ENCODE measurements at places on chromosomes 11 and 22. TPM values are rescaled to one million over a fixed set of nuclear protein-coding genes. Genes with fewer than 3 reads are reported as not detected.

GRCh38 chr11:31240340-31240904 lies 129.1 kb downstream of the DCDC1 start:
- peak; percentile 37 for DNase-seq

DNA sequence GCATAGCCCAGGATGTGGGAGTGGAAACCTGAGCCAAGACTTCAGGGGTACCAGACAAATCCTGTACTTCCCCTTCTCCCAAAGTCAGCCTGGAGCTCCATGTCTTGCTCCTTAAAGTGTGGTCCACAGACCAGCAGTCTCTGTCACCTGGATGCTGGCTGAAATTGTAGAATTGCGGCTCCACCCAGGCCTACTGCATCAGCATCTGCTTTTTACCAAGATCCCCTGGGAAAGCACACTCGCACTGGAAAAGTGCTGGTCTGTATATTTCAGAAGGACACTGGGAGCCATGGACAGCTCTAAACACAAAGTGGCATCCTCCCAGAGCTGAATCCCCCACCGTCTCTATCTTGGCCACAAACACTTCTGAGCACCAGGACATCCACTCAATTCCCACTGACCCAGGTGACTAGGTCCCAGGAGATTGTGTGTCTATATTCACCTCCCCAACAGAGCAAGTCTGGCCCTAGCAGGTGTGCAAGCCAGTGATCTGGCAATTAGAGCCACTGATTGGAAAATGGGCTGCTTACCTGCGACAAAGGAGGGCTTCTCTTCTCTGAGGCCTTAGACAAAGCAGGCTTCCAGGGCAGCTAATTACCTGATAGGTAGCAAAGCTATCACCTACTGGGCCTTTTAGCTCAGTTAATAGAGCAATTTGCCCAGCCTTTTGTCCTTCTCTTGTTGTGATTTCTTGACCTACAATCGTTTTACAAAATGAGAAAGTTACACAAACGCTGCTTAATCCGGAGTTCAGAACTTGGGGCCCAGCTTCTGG lies 443.3 kb downstream of the MN1 start:
- DNase-seq = no peak

- DNase-seq = no peak
Observed at GRCh38 chr11:106105986-106106385, 28.5 kb downstream of the AASDHPPT start.

The CCDC81 gene
- total RNA-seq = not detected

- no peak for DNase-seq
Observed at GRCh38 chr11:76120513-76121101, 85.7 kb downstream of the WNT11 start.

- DNase-seq = no peak
Observed at GRCh38 chr11:114308689-114309089, 12.5 kb downstream of the NNMT start.

- peak; percentile 77 for DNase-seq
Observed at GRCh38 chr11:106457727-106458126, 380.3 kb downstream of the AASDHPPT start.

GRCh38 chr11:64101461-64101860 lies 64.5 kb downstream of the MACROD1 start:
- no peak for DNase-seq

- DNase-seq = no peak
Observed at GRCh38 chr11:67079065-67079705, 22.5 kb downstream of the RHOD start.

DNA sequence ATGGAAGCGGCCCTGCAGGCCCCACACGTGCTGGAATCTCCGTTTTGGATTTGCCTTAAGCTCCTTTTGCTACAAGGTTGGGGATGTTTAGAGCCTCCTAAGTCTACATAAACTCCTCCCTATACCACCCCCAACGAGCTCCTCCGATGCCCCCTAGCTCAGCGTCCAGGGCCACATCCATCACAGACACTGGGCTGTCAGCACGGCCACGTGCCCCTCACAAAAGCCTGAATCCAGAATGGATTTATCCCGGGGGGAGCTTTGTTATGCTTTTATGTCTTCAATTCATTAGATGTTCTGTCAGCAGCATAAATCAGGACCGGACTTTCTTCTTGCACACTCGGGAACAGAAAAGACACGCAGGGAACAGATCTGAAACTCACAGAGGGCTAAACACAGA lies 52.6 kb upstream of the CD82 start:
- DNase-seq = no peak

The CASP5 gene
- total RNA-seq = not detected

- no peak for DNase-seq
Observed at GRCh38 chr11:104956528-104956927, 11.8 kb downstream of the CASP4 start.

- no peak for DNase-seq
Observed at GRCh38 chr22:39868741-39869140, 24.8 kb downstream of the ENTHD1 start.

- DNase-seq = no peak
Observed at GRCh38 chr11:111680486-111681175, 78.4 kb downstream of the SIK2 start.

The MS4A6E gene
- not detected for total RNA-seq

The OLFML1 gene
- not detected for total RNA-seq

DNA sequence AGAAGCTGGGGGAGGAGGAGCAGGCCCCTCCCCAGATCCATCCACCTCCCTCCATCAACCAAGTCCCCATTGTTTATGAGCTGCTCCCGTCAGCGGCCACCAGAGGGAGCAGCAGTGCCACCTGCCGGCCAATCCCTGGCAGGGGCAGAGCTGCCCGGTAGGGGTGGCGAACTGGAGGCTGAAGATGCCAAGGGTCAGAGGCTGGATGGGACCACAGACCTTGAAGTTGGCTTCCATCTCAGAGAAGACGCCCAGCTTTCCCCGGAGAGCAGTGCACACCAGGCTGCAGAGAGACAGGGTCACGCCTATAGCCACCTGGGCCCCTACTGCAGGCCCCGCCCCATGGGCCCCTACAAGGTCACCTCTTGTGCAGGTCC lies 3.6 kb downstream of the FIBP start:
- peak; percentile 64 for DNase-seq

DNA sequence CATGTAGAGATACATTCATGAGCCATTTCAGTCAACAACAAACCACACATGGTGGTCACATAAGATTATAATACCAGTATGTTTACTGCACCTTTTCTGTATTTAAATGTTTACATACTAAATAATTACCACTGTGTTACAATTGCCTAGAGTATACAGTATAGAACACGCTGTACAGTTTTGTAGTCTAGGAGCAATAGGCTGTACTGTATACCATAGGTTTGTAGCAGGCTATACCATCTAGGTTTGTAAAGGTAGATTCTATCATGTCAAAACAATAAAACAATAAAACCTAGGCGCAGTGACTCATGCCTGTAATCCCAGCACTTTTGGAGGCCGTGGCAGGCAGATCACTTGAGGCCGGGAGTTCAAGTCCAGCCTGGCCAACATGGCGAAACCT lies 1.1 kb downstream of the TRIM48 start:
- DNase-seq = no peak

- DNase-seq = no peak
Observed at GRCh38 chr11:14254533-14255237, 104.3 kb downstream of the RRAS2 start.

DNA sequence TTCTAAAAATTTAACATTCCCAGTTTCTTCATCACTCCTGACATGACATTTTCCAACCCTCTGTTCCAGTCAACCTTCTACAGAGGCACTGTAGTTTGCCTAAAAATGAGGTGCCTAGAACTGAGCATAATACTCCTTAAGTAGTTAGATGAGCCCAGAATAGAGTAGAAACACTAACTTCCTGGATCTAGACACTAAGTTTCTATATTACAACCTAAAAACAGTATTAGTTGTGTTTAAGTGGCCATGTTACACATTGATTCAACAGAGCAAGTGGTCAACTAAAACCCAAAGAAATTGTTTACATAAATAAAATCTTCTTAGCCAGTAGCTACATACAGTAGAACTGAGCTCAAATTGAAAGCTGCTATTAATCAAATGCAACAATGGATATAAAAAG lies 1.3 kb downstream of the HPS5 start:
- DNase-seq = no peak

GRCh38 chr11:64456509-64457320 lies 97.8 kb downstream of the RPS6KA4 start:
- no peak for DNase-seq

The TRIM29 gene
- not detected for total RNA-seq

The NR1H3 gene
- 13.4 TPM for total RNA-seq

The BEST1 gene
- total RNA-seq = not detected

DNA sequence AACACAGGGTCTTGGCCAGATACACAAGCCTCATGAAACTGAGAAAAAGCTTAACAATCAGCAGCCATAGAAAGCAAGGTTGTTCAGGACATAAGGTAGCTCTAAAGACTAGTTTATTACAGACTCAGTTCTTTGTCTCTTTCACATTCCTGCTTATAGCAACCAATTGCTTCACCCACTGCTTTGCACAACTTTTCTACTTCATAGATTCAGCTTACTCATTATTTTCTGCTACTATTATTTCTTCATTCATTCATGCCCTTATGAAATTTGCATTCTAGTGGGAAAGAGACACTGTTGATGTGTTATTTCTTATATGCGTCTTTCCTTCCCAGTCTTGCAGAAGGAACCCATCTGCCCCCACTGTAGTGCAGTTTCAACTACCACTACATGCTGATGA lies 4.7 kb downstream of the CCDC34 start:
- DNase-seq = no peak

DNA sequence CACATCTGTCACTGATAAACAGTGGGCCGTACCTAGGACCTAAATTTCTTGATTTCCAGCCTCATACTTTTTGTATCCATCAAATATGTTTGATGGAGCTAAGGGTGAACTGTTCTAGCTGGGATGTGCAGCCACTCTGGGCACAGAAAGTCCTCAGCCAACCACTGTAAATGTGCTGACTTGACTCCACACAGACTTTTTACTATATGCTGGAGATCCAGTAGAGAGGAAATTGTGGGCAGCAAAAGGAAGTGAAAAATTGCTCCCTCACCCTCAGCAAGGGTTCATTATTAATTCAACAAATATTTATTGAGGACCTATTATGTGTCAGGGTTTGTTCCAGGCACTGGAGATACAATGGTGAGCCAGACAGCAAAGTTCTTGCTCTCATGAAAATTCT lies 54.2 kb upstream of the AMPD3 start:
- peak; percentile 68 for DNase-seq

GRCh38 chr11:127962416-127962815 lies 624.9 kb downstream of the ETS1 start:
- DNase-seq = no peak

DNA sequence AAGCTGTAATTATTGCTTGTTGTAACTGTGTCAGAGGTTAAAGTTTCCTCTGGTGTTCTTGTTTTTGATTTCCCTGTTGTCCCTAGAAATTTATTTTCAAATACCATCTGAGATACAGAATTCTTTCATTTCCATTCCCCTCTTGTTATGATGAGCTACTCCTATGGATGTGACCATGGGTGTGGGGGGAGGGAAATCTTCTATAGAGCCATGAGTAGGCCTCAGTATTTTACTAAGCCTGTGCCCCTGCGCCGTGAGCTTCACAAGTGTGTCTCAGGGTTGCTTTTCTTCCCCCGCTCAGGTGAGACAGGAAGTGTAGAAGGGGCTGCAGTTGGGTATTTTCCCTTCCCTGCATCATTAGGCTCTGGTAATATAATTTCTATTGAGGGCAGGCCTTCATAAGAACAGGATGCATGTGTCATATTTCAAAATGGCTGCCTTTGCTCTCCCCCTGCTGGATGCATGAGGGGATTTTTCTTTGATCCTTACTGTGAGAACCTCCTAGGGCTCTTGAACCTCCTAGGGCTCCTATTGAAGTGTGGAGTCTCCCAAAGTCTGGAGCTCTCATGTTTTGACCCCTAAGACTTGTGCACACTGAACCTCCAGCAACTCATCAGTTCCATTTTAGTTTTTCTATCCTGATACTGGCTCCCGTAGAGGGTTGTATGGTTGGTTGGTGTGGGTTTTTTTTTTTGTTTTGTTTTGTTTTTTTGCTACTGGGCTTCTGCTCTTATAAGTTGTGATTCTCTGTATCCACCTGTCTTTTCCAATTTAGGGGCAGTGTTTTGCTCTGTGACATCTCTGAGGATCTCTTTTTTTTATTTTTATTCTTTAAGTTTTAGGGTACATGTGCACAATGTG lies 658.2 kb downstream of the NTM start:
- DNase-seq = peak; percentile 42

The CCDC188 gene
- 5.3 TPM for total RNA-seq

- DNase-seq = peak; percentile 58
Observed at GRCh38 chr11:1693327-1694063, 3.5 kb upstream of the KRTAP5-6 start.

GRCh38 chr11:541433-541885 lies 4.1 kb downstream of the LRRC56 start:
- DNase-seq = no peak

DNA sequence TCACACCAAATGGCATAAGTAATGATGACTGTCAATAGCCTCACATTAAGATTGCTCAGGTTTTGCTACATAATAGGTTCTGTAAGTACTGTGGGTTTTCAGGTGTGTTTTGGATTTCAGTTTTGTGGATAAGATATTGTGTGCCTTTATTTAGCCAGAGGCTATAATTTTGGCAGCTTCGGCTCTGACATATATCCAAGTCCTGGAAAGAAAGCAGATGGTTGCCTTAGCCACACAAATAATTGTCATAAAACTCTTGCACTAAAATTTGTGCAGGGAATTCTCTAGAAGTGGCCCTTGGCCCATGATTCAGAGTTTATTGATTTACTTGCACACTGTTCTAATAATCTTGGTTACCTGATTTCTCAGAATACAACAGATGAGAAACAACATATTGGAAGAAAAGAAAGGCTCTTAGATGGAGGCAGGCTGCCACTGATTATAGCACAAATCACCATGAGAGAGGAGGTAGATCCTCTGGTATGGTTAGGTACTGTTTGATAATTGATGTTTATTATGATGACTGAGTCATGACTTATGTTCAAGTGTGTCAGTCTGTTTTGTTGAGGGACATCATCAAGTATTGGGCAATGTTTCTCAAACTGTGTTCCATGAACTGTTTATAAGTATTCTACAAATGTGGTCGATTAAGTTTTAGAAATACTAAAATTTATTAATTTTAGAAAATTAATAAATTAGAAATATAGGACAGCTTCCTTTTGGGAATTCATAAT lies 9.6 kb downstream of the REXO2 start:
- no peak for DNase-seq

The P2RY2 gene
- total RNA-seq = not detected

The CLTCL1 gene
- 8.9 TPM for total RNA-seq

Measured in HT1080 (cell line).